ENCODE measurements at places on chromosomes 1 and 21.

GRCh38 chr1:218350801-218351266 is 5.7 kb downstream of the TGFB2 start:
- no peak for DNase-seq

DNA sequence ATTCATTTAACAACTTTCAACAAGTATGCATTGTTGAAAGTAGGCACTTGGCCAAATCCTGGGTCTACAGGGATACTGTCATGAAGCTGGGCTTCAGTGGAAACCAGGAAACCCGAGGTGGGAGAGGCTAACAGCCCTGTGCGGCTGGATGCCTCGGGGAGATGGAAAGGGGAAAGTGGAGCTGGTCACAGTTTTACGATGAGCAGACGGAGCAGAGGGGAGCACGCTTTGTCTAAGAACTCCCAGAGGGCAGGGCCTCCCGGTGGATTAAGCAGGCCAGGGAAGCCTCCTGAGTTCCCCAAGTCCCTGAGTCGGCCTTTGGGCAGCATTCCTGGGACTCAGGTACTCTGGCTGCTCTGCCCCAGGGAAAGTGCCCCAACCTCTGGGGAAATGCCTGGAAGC is 23.8 kb downstream of the STUM start:
- peak; percentile 13 for DNase-seq

GRCh38 chr1:197838836-197839235 is 63.6 kb upstream of the DENND1B start:
- DNase-seq, result no peak

GRCh38 chr1:240210026-240210425 is 118.3 kb downstream of the FMN2 start:
- no peak for DNase-seq

GRCh38 chr1:8753736-8754135 is 63.7 kb downstream of the RERE start:
- DNase-seq, result no peak

- DNase-seq, result no peak
Observed at GRCh38 chr1:7898962-7899361, 41.7 kb downstream of the TNFRSF9 start.

GRCh38 chr21:32887026-32887425 is 115.5 kb upstream of the PAXBP1 start:
- no peak for DNase-seq

All from right lung (tissue), 10 donors.